ENCODE measurements at places on chromosomes 4 and X. TPM values are rescaled to one million over a fixed set of nuclear protein-coding genes. Genes with fewer than 3 reads are reported as not detected.

DNA sequence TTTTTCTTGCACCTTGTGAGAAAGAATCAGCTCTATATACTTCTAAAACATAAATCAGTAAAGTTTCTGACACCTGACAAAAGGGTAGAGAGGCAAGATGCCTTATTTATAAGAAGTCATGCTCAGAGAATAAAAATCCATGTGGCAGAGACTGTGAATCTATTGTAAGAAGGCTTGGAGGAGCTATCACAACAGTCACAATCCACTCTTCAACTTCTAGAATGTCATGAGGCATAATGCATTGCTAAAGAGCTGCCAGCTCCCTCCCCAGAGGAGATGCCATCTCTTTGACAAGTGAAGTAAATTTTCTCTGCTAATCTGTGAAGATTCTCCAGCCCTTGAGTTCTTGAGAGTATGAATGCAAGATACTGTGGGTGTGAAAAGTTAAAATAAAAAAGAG is 971.2 kb upstream of the IGFBP7 start:
- H3K4me3 ChIP-seq = no peak overlapping the region
- H3K36me3 ChIP-seq = no peaks in the 10 kb centered on the region
- no peaks in the 10 kb centered on the region for H3K27me3 ChIP-seq
- H3K27ac ChIP-seq = no peak overlapping the region

DNA sequence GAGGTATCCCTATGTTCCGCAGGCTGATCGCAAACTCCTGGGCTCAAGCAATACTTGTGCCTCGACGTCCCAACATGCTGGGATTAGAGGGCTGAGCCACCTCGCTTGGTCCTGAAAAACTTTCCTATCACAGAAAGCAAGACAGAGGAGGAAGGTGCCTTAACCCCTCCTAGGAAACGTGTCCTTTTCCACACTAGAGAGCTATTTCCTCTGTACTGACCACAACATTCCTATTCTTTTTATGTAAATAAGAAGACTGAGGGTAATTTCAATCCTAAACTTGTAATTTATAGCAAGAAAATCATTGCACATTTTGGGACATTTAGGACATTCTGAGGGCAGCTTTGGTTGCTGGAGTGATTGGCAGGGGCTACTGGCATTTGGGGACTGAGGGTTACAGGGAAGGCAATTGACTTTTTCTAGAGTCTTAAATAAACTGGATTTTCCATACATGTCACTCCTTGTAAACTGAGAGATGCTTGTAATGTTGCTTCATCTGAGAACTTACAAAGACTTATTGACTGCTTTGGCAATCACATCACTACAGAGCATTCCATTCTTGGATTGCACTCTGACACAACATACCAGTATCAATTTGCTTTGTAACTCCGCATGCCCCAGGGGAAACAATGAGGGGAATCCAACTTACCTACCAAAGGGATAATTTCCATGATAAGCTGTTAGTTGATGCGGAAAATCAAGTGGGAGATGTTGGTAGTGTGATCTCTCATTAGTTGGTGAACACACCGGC is 15.6 kb downstream of the XAGE3 start:
- H3K4me3 ChIP-seq = no peak overlapping the region
- no peaks in the 10 kb centered on the region for H3K27me3 ChIP-seq
- H3K36me3 ChIP-seq = no peaks in the 10 kb centered on the region

Gene MSL3
- polyA plus RNA-seq = 17.8 TPM

DNA sequence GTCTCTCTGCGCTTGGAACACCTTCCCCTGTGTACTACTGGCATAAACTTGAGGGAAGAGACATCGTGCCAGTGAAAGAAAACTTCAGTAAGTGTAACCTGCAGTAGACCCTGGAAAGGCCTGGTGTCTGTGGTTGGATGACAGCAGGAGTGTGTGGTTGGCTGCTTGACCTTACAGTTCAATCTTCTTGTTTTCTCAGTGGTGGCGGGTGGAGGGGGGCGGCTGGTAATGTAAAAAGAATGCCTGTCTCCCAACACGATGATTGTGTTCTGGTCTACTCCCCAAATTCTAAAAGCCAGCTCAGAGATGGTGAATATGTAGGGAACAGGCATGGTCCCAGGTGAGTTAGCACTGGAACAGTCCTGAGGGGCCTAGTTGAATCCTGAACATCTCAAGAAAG is 18.6 kb downstream of the PSMD10 start:
- no peak overlapping the region for H3K4me3 ChIP-seq
- H3K27me3 ChIP-seq = no peaks in the 10 kb centered on the region
- H3K27ac ChIP-seq = no peak overlapping the region
- H3K4me1 ChIP-seq = no peaks in the 10 kb centered on the region

Gene SERTM2
- not detected for polyA plus RNA-seq

Gene MAGED4B
- 2.1 TPM for polyA plus RNA-seq
